C1 segment of cervical spinal cord (tissue), 14 donors: ENCODE measurements at places on chromosomes 3 and 15.

DNA sequence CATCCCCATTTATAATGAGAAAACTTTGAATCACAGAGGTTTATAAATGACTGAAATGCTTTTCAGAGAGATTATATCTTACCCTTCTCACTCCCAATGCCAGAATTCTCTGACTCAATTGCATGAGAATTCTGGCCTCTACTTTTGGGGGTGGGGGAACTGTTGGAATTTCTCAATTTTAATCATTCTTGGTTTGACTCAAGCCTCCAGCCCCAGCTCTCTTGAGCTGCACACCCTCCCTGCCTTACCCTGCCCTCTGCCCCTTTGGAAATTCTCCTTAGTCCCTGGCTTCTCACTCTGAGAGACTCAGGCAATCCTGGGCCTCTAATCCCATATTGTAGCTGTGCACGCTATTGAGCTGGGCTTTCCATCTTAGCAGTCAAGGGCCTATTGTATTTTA, 44.2 kb downstream of the ZNF589 start:
- DNase-seq, result no peak

- no peak for DNase-seq
Measured at GRCh38 chr3:21392526-21392925, 358.5 kb downstream of the ZNF385D start.

- DNase-seq, result no peak
Measured at GRCh38 chr15:37038716-37039106, 61.6 kb downstream of the MEIS2 start.

GRCh38 chr3:138082992-138083386, 32.4 kb downstream of the DZIP1L start:
- DNase-seq, result no peak

GRCh38 chr3:116191409-116191808, 253.9 kb downstream of the LSAMP start:
- DNase-seq, result no peak

- DNase-seq, result no peak
Measured at GRCh38 chr15:60585743-60586708, 107.1 kb upstream of the ICE2 start.

- no peak for DNase-seq
Measured at GRCh38 chr3:101861212-101861788, 12.0 kb downstream of the NFKBIZ start.

DNA sequence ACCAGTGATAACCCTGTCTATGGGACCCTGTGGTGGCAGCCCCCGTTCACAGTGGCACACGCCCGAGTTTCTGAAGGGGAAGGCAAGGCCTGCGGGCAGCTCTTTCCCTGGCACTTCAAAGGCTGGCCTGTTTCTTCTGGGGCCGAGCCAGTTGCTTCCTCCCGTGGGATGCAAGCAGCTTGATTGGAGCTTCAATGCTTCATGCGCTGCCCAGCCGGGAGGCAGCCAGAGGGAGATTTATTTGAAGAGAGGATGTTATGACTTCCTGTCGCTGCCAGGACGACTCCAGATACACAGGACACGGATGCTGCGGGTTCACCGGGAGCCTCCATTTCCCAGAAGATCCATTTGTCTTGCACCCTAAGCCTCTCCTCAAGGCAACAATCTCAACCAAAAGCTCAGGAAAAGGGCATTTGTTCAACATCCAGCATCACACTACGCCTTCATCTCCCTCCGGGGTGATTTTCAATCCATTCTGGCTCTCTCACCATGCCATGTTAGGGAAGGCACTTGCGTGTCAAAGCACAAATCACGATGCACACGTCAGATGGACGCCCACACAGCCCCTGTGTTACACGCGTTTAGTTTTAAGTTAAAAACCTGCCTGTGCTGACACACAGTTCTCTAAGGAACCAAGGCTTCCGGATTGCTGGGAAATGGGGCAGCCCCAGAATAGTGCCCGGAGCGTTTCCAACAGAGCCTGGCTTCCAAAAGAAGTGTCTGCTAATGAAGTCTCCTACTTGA, 330.2 kb downstream of the OCA2 start:
- no peak for DNase-seq

DNA sequence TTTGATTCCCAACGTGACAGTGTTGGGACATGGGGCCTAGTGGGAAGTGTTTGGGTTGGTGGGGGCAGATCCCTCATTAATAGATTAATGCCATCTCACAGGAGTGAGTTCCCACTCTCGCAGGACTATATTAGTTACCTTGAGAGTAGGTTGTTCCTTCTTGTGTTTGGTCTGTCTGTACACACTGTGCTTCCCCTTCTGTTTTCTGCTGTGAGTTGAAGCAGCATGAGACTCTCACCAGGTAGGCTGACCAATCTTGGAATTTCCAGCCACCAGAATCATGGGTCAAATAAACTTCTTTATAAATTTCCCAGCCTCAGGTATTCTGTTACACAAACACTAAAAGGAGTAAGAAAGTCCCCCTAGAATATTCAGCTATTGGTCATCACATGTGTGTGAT, 145.4 kb downstream of the ERC2 start:
- no peak for DNase-seq

DNA sequence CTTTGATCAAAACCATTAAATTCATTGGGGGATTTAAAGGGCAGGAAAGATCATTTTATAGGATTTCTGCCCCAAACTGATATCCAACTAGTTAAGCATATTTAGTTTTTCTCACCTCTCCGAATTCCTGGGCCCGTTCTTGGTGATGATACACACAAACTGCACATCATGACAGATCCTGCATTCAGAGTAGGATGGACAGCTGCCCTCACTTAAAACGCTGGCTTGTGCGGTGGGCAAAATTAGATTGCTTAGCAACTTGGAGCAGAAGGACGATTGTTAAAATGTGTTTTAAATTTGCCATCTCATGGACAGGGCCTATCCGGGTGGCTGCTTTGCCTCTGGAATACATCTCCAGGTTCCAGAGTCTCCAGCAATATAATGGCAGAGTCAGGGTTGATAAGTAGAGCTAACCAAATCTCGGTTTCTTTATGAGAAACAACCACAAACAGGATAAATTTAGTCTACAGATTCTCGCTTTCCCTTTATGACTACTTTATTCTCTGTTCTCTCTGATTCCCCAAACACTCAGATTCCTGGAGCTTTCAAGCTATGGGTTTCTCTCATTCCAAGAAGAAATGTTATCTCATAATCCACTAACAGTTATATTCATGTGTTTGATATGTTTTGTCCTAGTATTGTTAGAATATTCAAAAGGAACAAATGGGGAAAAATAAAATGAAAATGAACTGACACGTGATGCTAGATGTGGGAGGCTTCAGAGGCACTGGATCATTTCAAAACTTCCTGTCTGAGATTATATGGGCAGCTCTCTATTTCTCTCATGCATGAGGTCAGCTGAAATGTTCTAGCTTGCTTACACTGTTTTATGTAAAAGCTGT, 1014.1 kb upstream of the SEMA6D start:
- no peak for DNase-seq

- DNase-seq, result no peak
Measured at GRCh38 chr15:95292785-95293450, 1037.6 kb upstream of the NR2F2 start.

GRCh38 chr3:101928890-101929289, 79.6 kb downstream of the NFKBIZ start:
- DNase-seq, result no peak

- DNase-seq, result no peak
Measured at GRCh38 chr3:105816833-105817232, 52.0 kb downstream of the CBLB start.

GRCh38 chr15:43868406-43868805, 41.6 kb downstream of the WDR76 start:
- no peak for DNase-seq

DNA sequence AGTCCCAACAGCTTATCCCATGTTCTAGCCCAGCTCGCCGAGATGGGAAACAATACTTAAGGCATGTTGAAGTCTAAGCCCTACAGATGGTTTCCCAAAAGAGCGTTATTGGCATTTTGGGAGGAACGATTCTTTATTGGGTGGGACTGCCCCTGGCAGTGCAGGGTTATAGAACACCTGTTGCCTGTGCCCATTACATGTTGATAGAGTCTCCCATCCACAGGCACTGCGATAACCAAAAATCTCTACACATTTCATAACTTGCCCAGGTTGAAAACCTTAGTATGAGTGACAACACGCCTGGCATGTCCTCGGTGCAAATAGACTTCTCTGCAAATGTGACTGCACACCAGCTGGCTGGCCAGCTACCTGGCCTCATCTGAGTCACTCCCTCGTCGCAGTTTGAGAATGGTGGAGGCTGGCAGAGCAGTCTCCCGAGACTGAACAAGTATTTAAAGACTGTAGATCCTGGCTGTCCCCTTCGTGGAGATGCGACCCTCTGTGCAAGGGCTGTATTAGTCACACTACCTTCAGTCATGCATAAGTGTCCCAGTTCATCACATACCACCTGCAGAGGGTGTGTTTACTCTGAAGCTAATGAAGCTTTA, 18.7 kb downstream of the ZNF80 start:
- no peak for DNase-seq
